ENCODE measurements at places on chromosomes 4 and X.
A peak's percentile ranks its signal among the peaks of the same experiment; 100 is the strongest.

DNA sequence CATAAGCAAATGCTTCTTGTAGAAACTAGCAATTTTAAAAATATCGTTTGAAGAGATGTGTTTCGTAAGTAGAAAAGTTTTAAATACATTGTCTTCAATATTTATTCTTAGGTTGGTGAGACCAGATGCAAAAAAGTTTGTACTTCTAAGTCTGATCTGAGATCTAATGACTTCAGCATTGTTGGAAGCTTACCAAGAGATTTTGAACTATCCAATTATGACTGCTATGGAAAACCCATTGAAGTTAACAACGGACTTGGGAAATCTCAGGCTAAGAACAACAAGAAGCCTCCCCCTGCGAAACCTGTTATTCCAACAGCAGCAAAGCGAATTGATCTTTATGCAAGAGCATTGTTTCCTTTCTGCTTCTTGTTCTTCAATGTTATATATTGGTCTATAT is 50.2 kb upstream of the GRIA2 start:
- no peak for DNase-seq

DNA sequence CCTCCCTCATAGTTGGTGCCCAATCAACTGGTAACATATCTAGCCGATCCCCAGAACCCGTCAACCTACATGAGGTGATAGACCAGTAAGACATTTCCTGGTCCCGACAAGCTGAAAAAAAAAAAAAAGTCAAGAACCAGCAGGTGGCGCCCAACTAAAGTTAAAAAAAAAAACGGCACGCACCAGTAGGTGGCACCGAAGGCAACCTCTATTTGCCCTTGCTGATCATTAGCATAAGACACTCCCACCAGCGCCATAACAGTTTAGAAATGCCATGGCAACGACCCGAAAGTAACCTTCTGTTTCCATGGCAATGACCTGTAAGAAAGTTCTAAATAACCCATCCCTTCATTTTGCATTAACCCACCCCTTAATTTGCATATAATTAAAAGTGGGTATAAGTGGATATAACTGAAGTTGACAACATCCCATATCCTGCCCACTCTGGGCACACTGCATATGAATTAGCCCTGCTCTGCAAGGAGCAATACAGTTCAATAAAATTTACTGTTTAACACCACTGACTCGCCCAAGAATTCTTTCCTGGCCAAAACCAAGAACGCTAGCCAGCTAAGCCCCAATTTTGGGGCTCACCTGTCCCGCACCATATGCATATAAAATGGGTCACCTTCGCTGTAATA is 83.9 kb upstream of the SPANXB1 start:
- peak; percentile 45 for DNase-seq

GRCh38 chrX:138845786-138846185 is 134.3 kb upstream of the FGF13 start:
- DNase-seq = no peak

DNA sequence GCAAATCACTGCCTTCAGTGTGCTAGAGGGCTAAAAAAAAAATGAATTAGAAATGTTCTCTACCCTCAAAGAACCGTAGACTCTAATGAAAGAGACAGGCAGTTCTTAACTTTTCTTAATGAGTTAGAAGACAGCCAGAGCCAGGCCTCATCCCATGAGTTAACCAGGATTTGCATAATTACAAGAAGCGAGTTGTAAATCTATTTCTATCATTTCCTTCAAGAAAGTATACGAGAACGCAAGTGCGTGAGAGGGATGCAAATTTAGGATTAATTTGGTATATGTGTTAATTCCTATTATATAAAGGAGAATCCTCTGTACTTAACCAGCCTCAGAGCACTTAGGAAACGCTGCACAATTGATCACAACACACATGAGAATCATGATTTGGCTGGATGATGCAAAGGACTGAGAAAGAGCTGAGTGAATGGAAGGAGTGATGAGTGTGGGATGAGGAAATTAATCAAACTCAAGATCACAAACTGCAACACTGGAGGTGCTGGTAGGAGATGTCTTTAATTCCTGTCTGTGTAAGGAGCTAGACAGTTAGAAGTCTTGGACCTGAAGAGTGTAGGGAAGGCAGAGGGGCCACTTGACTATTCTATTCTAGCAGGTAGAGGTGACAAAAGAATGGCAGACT is 157.2 kb downstream of the ATP10D start:
- no peak for DNase-seq

DNA sequence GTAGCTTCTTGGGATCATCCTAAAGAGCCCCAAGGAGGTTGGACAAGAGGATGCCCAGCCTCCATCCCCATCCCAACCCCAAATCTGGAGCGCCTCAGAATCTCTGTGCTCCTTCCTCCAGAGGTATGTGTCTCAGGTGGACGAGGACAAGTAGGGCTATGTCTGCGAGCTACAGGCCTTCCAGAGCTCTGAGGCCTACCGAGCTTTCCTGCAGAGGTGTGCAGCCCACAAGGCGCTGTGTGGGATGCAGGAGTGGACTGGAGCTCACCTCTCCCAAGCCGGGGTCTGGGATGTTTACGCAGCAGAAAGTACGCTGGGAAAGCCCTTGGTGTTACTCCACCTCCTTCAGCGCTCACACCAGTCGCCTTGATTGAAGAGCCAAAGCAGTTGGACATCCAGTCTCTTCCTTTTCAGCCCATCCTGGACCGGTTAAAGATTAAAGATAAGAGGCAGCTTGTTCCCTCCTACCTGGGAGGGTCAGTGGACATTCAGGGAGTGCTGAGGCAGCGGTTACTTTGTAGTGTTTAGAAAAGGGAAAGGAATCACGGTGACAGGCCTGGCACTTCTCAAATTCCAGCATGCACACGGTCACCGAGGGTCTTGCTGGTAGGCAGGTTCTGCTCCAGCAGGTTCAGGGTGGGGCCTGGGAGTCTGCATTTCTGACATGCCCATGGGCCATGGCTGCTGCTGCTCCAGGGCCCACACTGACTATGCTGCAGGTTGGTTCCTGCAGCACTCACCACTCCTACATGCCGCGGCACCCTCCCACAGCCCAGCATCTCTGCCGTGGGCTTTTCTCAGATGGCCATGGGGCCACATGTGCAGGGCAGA is 29.5 kb upstream of the JAKMIP1 start:
- no peak for DNase-seq
